Gastroesophageal sphincter (tissue), 4 donors: ENCODE measurements at places on chromosomes 1 and 21.

- ATAC-seq: peak; percentile 82
Measured at GRCh38 chr21:34844013-34844923, 175.5 kb downstream of the CLIC6 start.

- no peak for ATAC-seq
Measured at GRCh38 chr1:173295391-173295790, 88.3 kb upstream of the TNFSF4 start.

DNA sequence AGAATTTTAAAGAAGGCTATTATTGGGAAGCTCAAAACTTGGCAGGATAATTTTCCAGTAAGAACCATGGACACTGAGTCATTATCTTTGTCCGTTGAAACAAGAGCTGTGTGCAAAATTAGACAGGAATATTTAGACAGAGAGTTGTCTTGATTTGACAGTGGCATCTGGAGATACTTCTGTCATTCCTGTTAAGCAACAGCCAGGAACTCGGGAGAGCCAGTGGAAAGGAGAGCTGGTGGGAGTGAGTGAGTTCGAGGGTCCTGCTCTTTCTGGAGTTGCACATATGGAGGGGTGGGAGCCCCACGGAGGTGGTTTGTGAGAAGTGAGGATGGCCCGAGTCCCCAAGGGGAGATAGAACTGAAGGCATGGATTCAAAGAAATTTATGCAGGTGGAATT lies 3.1 kb downstream of the COQ8A start:
- no peak for ATAC-seq

- peak; percentile 92 for ATAC-seq
Measured at GRCh38 chr1:155135415-155136028, at the start of gene SLC50A1. Gene SLC50A1 (plus strand): TSS chr1:155135852. CDS start chr1:155135912, 60 bp downstream.

- peak; percentile 74 for ATAC-seq
Measured at GRCh38 chr1:111733183-111733991, 5.8 kb downstream of the INKA2 start.

DNA sequence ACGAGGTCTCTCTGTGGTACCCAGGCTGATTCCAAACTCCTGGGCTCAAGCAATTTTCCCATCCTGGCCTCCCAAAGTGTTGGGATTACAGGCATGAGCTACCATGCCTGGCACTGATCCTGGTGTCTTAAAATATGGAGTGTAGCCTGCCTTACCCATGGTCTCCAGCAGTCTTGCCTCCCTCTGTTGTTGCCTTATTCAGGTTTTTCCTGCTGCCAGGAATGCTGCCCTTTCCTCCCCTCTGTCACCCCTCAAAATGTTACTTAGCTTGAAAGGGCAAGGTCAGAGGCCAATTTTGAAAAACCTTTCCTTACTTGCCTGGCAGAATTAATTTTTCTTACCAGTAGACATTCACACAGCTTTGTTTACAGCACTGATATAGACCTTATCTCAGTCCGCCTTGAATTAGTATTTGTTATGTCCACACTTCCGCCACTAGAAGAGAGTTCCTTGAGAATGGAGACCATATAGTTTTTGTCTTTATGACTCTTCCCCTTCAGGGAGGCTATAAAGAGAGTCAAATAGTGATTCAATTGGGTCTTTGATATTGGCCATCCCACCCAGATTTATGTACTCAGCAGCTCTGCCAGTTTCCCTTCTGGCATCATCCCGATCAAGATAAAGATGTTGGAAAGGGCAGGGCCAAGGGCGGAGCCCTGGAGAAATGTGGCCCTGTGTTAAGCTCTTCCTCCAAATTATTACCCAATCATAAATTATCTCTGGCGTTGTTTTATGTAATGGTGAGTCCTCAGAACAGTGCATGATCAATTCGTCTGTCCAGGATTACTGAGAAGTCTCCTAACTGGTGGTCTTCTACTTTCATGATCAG lies 38.8 kb downstream of the C1orf21 start:
- ATAC-seq: no peak

DNA sequence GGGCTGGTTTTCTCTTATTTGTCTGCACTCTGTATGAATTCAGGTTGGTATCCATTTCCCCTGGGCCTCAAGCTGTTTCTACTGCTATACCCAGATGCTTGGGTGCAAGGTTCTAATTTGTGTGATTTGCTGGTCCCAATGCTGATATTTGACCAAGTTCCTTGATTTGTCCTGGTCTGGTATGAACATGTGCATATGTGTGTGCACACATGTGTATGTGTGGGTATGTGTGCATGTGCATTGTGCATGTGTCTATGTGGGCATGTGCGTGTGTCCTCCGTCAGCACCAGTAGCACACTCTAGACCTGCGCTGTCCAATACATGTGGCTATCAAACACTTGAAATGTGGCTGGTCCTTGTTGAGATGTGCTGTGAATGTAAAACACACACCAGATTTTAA lies 102.4 kb upstream of the TSPAN2 start:
- no peak for ATAC-seq

DNA sequence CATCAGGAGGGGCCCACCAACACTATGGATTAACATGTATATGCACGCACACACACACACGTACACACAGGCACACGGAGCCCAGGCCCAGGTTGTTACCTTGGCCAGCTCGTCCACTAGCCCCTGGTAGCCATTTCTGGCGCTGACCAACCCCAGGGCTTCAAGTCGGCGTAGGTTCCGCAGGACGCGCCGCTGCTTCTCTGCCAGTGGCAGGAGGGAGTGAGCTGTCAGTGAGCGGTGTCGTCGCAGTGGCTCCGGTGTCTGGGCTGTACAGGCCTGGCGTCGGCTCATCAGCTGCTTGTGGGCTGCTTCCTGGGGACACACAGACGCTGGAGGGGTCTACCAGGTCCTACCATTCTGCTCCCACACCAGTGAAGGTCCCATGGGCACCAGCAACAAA lies 29.4 kb upstream of the MEF2D start:
- ATAC-seq: no peak

DNA sequence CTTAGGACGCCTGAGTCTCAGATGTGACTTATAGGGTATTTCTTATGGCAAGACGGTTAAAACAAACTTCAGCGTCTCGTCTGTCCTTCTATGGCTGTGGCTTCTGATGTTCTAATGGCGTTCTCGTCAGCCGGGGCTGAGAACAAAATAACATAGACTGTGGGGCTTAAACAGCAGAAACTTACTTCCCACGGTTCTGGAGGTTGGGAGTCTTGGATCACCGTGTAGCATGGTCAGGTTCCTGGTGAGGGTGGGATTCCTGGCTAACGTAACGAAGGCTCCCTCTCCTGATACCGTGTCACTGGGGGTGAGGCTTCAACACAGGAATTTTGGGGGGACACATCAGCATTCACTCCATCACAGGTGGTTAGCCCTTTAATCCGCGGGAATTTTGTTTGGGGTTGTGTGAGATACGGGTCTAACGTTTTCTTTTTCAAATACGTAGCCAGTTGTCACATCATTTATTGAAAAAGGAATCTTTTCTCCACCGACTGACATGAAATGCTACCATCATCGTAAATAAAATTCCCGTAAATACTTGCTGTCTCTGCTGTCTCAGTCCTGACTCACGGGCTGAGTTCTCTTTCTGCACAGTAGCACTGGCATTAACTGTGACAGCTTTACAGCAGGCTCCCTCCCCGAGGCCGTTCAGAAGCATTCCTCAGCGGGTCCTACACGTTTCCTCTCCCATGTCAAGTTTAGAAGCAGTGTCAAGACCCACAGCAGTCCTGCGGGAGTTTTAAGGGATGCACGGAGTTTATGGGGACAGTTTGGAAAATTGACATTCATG lies 8.1 kb upstream of the POFUT2 start:
- no peak for ATAC-seq

DNA sequence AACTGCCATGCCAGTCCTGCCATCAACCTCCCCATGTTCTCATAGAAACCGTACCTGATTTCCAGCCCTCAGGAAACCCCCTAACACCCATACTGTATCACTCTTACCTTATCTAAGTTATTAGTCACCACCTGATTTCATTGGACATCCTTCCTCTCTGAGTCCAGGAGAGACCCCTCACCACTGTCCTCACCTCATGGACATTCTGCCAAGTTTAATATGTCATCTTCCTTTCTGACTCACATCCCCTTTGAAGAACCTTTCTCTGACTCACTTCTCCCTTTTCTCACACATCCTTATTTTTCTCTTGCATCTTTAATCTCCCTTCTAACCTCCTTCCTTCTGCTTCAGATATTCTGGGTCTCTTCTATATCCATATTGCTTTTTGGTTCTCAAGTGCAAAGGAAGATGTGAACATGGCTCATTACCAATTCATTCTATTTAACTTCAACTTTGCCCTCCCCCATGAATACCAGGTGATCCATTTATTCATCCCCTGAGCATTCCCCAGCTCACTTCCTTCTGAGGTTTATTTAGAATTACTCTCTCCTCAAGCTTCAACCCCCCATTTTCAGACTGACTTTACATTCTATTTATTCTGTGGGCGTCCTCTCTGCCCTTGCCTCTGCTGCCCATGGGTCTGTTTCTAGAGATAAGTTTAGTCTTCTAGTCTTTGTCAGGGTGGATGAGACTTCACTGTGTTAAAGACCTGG lies 206.8 kb upstream of the ESRRG start:
- ATAC-seq: no peak

GRCh38 chr1:203088441-203088840 lies 2.6 kb upstream of the MYOG start:
- ATAC-seq: no peak

DNA sequence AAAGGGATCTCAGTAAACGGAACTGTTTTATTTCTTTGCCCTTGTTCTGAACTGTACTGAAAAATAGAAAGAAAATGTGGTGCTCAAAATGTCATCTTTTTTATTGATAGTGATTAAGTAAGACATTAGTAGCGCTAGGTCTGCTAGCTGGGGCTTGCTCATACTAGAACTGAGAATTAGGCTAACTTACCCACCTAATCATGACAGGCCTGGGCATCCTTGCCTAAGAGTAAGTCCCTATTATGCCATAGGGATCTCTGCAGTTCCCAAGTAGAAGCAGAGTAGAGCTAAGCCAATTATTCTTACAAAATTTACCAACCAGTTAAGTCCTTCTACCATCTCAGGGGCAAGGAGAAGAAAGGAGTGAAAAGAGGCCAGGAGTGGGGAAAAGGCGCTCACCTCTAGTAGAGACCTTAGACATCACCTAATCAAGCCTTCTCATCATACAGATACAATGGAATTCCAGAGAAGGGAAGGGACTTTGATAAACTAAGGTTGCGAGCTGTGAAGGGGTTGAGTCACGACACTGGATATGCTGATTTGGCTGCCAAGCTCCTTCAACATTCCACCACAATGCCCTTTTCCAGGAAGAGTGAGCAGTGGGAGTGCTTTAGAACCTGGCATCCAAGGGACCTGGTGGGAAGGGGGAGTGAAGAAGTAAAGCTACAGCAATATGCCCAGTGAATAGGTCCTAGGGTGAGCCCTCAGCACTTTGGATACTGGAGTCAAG lies 27.7 kb upstream of the RPTN start:
- no peak for ATAC-seq

- no peak for ATAC-seq
Measured at GRCh38 chr1:25134801-25135461, 97.4 kb downstream of the SYF2 start.
